Nephron progenitor cell (in vitro differentiated cells): ENCODE measurements at places on chromosomes 5 and 9.

DNA sequence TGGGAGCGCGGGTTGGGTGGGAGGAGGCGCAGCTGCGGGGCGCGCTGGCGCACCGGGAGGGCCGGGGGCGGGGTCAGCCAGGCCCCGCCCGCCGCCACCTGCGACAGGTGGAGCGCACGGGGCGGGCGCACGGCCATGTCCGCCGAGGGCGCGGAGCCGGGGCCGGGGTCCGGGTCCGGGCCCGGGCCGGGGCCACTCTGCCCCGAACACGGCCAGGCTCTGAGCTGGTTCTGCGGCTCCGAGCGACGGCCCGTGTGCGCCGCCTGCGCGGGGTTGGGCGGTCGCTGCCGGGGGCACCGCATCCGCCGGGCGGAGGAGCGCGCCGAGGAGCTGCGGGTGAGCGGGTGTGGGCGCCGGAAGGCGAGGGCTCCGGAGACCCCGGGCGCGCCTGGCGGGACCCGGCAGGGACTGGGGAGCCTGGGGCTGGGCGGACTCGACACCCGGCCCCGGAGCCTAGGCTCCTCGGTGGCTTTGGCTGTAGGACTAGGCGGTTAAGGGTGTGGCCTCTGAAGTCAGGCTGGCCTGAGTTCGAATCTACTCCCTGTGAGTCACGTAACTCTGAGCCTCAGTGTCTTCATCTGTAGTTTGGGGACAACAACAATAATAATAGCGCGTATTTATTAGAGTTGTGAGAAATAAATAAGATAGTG lies at the start of gene BSPRY:
BSPRY (plus strand) TSS at position 97 of the 650 bp plus-strand sequence; CDS start at position 136, 39 bp downstream.
- H3K27ac ChIP-seq, result no peak within 1 kb of the TSS
- H3K4me1 ChIP-seq, result peaks cover 5% of the 10 kb centered on the region
- H3K4me3 ChIP-seq, result peak within 1 kb of the TSS; percentile 77
- H3K36me3 ChIP-seq, result no peaks in the 10 kb centered on the region
- peak; percentile 55 for DNase-seq

DNA sequence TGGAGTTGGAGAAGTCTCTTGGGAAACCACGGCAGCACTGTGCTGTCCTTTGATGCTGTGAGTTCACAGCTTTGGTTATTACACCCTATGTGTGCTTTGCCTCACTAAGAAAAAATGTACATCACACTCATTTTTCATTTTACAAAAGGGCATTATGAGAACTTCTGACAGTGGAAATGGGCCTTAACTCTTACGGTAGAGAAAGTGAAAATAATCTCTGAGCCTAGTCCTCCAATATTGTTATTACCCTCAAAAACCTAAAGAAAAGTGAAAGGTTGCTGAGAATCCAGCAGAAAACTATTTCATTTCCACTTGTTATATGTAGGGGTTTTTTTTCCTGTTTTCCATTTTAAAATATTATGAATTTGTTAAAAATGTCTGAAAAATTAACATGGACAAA lies 8.2 kb upstream of the OR13D1 start:
- H3K27me3 ChIP-seq, result peaks cover 4% of the 10 kb centered on the region
- no peaks in the 10 kb centered on the region for H3K36me3 ChIP-seq
- no peaks in the 10 kb centered on the region for H3K4me1 ChIP-seq
- DNase-seq, result no peak
- no peak overlapping the region for H3K27ac ChIP-seq
- no peak overlapping the region for H3K4me3 ChIP-seq

DNA sequence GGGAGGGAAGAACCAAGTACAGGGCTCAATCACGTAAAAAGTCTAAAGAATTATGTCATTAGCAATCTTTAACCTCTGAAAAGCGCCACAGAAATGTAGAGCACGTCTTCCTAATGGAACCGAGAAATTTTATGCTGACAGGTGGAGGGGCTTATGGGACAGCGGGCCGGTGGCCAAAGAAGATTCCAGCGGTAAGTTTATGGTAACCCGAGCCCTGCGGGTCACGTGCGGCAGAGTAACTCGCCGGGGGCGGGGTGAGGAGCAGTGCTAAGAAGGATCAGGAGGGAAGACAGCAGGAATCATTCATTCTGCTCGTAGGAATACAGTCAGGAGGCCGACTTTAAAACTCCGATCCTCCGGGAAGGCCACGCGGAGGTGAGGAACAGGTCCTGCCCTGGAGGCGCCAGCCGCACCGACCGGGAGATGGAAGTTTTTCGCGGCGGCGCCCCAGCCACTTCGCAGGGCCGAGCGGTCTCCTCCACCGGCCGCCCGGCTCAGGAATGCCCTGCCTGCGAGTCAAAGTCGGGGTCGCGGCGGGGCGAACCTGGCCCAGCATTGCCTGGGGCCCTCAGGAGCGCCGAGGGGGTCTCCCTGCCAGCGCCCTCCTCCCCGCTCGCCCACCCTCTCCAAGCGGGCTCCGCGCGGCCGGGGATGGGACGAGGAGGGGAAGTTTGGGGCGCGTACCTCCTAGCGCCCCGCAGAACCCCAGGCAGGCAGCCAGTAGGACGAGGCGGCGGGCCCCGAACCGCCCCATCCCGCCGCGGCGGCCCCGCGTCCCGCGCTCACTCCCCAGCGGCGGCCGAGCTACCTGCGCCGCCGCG lies 101.8 kb downstream of the ESM1 start:
- H3K4me1 ChIP-seq, result peaks cover 15% of the 10 kb centered on the region
- peaks cover 51% of the 10 kb centered on the region for H3K27me3 ChIP-seq
- no peaks in the 10 kb centered on the region for H3K36me3 ChIP-seq
- H3K27ac ChIP-seq, result peak overlapping the region; percentile 6
- peak; percentile 73 for DNase-seq

DNA sequence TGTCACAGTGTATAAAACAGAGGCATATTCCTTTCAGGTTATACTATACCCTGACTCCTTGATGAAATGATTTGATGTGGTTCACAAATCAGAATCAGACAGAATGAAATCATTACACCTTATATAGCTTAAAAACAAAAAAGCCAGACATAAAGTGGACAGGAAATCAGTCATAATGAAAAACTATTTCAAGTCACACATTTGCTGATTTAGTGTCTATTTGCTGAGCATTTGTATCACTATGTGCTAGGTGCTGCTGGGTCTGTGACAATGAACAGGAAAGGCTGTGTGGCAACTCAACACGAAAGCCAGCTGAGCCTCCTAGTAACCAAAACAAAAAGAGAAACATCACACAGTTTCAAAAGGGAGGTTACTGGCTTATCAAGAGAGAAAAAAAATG lies 194.0 kb downstream of the EFNA5 start:
- no peaks in the 10 kb centered on the region for H3K27me3 ChIP-seq
- H3K4me1 ChIP-seq, result peaks cover 41% of the 10 kb centered on the region
- peaks cover 9% of the 10 kb centered on the region for H3K36me3 ChIP-seq
- no peak overlapping the region for H3K4me3 ChIP-seq
- no peak for DNase-seq
- H3K27ac ChIP-seq, result peak overlapping the region; percentile 40

GRCh38 chr9:118162716-118163115 lies 458.5 kb downstream of the TLR4 start:
- no peak overlapping the region for H3K27ac ChIP-seq
- no peak overlapping the region for H3K4me3 ChIP-seq
- no peaks in the 10 kb centered on the region for H3K36me3 ChIP-seq

- peaks cover 5% of the 10 kb centered on the region for H3K27me3 ChIP-seq
- H3K4me1 ChIP-seq, result peaks cover 55% of the 10 kb centered on the region
- DNase-seq, result no peak
- H3K27ac ChIP-seq, result no peak overlapping the region
- H3K36me3 ChIP-seq, result peaks cover 61% of the 10 kb centered on the region
Measured at GRCh38 chr5:138028971-138029365, 3.9 kb downstream of the FAM13B start.

DNA sequence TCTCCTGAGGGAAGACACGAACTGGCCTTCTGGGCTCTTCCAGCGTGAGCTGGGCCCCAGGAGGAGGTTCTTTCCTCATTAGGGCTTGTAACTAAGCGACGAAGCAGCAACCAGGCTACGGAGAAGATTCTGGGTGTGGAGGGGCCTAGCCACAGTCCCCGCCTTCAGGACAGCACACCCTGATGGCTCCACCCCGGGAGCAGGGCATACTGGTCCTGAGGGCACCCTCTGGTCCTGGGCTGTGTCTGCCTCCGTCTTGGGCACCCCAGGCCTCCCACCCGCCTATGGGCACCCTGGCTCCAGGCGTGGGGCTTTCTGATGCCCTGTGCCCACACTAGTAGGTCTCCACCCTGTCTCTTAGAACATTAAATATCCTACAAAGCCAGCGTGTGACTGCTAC lies 136.4 kb downstream of the OLFM1 start:
- peaks cover 18% of the 10 kb centered on the region for H3K27me3 ChIP-seq
- peaks cover 18% of the 10 kb centered on the region for H3K4me1 ChIP-seq
- H3K4me3 ChIP-seq, result no peak overlapping the region
- H3K36me3 ChIP-seq, result no peaks in the 10 kb centered on the region
- DNase-seq, result no peak

DNA sequence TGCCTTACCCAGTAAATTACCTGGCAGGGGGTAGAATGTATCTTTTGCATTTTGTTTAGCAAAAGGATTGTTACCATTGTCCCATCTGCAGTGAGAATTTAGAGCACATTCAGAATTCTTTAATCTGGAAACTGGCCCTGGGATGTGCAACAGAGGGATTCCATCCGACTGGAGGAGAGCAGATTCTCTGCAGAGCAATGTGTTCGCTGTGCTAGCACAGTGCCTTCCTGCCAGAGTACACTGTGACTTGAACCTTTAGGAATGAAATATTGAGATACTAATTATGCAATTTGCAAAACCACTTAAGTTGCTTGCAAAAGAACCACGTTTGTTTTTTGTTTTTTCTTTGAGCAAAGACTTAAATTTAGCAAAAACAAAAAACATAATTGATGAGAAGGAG lies 22.5 kb upstream of the DMRT1 start:
- no peak overlapping the region for H3K27ac ChIP-seq
- H3K27me3 ChIP-seq, result peaks cover 13% of the 10 kb centered on the region
- H3K4me3 ChIP-seq, result no peak overlapping the region
- no peaks in the 10 kb centered on the region for H3K36me3 ChIP-seq

- no peak for DNase-seq
- no peak overlapping the region for H3K4me3 ChIP-seq
- peaks cover 16% of the 10 kb centered on the region for H3K27me3 ChIP-seq
- H3K27ac ChIP-seq, result no peak overlapping the region
- no peaks in the 10 kb centered on the region for H3K36me3 ChIP-seq
- no peaks in the 10 kb centered on the region for H3K4me1 ChIP-seq
Measured at GRCh38 chr5:110873773-110874437, 135.1 kb downstream of the SLC25A46 start.

- no peak overlapping the region for H3K4me3 ChIP-seq
- H3K36me3 ChIP-seq, result no peaks in the 10 kb centered on the region
- no peaks in the 10 kb centered on the region for H3K4me1 ChIP-seq
- DNase-seq, result no peak
- no peaks in the 10 kb centered on the region for H3K27me3 ChIP-seq
- H3K27ac ChIP-seq, result no peak overlapping the region
Measured at GRCh38 chr9:11328326-11328725, 715.5 kb upstream of the PTPRD start.

DNA sequence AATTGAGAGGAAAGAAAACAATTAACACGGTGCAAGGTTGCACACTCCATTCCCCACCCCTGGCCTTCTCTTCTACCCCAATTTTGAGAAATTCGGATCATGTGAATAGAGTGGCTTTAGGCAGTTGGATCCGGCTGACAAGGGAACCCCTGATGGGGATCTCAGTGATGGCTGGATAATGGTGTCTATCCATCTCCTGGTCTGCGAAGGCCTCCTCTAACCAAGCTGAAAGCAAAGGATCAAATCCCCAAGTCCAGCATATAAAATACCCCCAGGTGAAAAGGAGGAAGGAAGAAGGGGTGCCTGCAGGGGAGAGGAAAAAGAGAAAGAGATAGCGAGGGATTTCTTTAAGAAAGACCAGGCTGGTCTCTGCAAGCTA lies 16.0 kb downstream of the NR2F1 start:
- H3K27ac ChIP-seq, result no peak overlapping the region
- peaks cover 15% of the 10 kb centered on the region for H3K36me3 ChIP-seq
- no peak for DNase-seq
- H3K27me3 ChIP-seq, result no peaks in the 10 kb centered on the region

DNA sequence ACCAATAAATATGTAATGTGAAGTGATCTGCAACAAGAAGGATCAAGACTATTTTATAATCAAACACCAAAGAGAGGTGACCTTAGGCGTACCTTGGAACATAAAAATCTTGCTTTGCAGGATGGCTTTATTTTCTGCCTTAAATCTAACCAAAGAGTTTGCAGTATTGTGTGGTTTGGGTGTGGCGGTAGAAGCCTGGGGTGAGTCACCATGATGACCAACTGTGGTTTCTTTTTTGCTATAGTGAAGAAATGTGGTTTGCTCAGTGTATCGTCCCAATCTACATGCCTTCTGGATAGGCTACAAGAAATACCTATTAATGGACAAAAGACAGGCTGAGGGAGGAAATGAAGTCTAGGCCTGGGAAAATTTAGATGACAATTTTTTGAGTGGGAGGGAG lies 5.1 kb upstream of the CAST start:
- H3K36me3 ChIP-seq, result no peaks in the 10 kb centered on the region
- peaks cover 16% of the 10 kb centered on the region for H3K27me3 ChIP-seq

GRCh38 chr5:10122076-10122726 lies 127.5 kb downstream of the ATPSCKMT start:
- no peaks in the 10 kb centered on the region for H3K36me3 ChIP-seq
- no peak overlapping the region for H3K27ac ChIP-seq
- H3K27me3 ChIP-seq, result peaks cover 15% of the 10 kb centered on the region
- DNase-seq, result no peak

- no peak overlapping the region for H3K4me3 ChIP-seq
- no peak for DNase-seq
Measured at GRCh38 chr5:134047687-134048056, 42.9 kb upstream of the VDAC1 start.

DNA sequence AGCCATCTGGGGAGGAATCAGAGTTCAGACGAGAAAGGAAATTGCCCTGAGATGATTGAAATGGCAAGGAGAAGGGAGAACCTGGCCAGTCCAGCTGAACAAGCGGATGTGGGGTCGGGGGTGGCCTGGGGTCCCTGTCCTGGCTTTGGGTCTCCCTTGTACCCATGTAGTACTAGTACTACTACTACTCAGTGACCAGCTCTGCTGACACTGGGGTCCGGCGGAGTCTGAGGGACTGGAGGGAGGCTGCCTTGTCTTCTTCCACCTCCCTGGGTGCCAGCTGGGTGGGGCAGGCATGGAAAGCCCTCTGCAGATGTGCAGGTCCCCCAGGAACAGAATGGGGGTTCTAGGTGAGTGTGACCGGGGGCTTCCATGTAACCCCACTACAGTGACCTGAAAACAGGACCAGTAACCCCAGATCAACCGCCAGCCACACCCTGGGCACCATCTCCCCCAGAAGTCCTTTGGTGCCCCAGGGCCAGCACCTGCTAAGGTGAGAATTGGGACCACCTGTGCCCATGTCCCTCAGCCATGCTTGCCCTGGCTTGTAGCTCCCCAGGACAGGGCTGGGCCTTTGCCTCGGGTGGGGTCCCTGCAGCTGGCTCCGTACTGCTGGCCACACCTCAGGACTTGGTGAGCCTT lies 89.1 kb upstream of the COL5A1 start:
- H3K27me3 ChIP-seq, result peaks cover 6% of the 10 kb centered on the region
- H3K36me3 ChIP-seq, result no peaks in the 10 kb centered on the region
- H3K27ac ChIP-seq, result peak overlapping the region; percentile 66

- H3K27me3 ChIP-seq, result no peaks in the 10 kb centered on the region
- peaks cover 34% of the 10 kb centered on the region for H3K4me1 ChIP-seq
- no peak overlapping the region for H3K4me3 ChIP-seq
- no peaks in the 10 kb centered on the region for H3K36me3 ChIP-seq
- peak; percentile 69 for DNase-seq
Measured at GRCh38 chr5:158074992-158075769, 216.2 kb upstream of the CLINT1 start.

GRCh38 chr5:132825834-132826391 lies 4.5 kb downstream of the SHROOM1 start:
- no peak overlapping the region for H3K27ac ChIP-seq
- H3K27me3 ChIP-seq, result peaks cover 67% of the 10 kb centered on the region
- peak; percentile 32 for DNase-seq
- H3K4me3 ChIP-seq, result no peak overlapping the region
